ENCODE measurements at places on chromosomes 11 and 22.

- no peak for DNase-seq
These were observed 166.8 kb downstream of the CSNK2A3 start for GRCh38 chr11:11186249-11186648.

DNA sequence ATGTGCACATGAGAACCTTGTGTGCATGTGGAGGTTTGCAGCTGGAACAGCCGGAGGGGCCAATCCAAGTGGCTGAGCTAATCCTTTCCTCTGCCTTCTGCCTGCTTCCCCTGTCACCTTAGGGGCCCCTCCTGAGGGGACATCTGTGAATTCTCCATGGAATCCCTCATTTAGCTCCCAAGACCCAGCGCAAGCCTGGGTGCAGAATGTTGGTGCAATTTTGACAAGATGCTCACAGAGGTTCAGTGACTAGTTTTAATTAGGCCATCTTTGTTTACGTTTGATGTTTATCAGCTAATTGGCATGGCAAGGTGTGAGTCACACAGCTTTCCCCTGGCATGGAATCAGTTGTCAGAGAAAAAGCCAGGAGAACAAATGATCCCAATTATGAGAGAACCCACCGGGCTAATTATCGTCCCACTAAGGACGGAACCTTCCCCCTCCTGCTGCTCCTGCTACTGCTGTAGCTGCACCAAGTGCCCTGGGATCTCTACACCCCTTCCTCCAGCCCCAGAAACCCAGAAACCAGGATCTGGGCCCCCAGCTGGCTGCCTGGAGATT is 63.6 kb upstream of the PAX6 start:
- no peak for DNase-seq

- no peak for DNase-seq
These were observed 49.8 kb downstream of the OSBPL5 start for GRCh38 chr11:3115321-3115720.

DNA sequence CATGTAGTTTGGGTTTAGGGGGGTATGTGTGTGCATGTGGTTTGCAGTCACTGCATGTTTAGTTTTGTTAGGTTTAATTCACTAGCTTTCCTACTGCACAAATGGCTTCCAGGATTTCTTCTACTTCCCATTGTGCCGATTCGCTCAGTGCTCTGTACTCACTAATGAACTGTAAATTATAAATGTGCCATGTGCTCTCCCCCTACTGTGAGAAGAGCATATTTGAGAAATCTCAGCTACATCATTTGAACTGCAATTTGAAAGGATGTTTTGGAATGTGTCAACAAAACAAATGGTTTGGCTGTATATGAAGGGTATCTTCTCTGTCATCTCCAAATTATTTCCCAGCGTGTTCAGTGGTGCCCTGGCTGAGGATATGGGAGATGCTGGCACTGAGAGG is 28.1 kb downstream of the CYB5R2 start:
- DNase-seq = no peak

DNA sequence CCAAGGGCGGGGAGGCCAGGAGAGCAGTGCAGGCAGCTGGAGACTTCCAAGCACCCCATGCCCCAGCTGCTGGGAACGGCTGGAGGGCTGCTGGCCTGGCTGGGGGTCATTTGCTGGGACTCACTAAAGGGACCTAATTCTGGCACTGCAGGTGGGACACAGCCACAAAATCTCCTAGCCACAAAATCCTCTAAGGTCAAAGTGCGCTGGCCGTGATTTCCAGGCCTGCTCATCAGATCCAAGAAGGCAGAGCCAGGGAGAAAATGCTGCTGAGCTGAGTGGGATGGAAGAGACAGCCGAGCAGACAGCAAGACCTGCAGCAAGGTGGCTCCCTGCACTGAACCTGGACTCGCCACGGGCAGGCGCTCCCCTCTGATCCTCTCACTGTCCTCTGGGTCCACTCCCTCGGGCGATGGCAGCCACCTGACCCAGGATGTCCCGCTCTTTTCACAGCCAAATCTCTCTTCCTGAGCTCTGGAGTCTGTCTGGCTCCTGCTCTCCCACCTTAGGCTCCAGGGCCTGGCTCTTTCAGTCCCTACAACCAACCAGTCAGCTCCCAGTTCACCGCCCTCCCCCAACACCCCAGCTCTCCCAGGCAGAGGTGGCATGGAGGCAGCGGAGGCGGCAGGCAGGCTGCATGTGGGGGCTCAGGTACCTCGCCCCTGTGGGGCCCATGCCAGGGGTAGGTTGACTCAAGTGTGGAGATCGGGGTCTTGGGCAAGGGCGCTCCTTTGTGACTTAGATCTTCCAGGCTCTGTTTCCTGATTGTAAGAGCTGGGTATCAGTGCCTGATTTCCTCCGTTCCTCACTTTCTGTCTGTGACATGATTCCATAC is 14.5 kb downstream of the OVOL1 start:
- DNase-seq = no peak

GRCh38 chr11:15988016-15988550 is 368.3 kb downstream of the SOX6 start:
- no peak for DNase-seq

DNA sequence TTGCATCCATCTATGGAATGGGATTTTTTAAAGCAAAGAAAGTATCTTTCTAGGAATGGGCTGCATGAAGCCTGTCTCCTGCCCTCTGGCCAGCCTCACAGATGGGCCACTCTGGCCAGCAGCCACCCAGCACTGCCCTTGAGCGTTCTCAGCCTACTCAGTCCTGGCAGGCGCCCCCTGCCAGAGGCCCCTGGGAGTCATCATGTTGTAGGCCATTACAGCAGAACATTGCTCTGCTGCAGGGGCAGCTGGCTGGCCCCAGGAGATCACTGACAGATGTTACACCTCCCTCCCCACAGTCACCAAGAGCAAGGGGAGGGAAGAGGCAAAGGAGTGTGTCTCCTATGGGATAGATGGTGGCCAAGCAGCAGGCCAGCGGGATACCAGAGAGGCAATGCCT is 363.7 kb downstream of the NXPE2 start:
- DNase-seq = no peak

GRCh38 chr11:9731256-9731655 is 67.4 kb downstream of the SWAP70 start:
- no peak for DNase-seq

DNA sequence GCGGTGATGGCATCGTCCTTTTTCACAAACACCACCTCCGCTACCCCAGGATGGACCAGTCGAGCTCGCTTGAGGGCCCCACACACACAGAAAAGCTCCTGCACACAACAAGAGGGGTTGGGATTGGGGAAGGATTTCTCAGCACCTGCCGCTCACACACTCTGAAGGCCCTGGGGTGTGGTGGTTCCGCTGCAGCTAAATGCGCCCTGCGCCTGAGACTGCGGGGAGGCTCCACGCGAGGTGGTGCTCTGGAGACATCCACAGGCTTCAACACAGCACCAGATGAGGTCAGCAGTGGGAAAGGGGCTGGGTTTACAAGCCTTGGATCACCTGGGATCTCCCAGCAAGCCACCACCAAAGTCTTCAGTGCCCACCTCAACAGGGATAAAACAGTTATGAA is 22.7 kb downstream of the POLDIP3 start:
- no peak for DNase-seq

DNA sequence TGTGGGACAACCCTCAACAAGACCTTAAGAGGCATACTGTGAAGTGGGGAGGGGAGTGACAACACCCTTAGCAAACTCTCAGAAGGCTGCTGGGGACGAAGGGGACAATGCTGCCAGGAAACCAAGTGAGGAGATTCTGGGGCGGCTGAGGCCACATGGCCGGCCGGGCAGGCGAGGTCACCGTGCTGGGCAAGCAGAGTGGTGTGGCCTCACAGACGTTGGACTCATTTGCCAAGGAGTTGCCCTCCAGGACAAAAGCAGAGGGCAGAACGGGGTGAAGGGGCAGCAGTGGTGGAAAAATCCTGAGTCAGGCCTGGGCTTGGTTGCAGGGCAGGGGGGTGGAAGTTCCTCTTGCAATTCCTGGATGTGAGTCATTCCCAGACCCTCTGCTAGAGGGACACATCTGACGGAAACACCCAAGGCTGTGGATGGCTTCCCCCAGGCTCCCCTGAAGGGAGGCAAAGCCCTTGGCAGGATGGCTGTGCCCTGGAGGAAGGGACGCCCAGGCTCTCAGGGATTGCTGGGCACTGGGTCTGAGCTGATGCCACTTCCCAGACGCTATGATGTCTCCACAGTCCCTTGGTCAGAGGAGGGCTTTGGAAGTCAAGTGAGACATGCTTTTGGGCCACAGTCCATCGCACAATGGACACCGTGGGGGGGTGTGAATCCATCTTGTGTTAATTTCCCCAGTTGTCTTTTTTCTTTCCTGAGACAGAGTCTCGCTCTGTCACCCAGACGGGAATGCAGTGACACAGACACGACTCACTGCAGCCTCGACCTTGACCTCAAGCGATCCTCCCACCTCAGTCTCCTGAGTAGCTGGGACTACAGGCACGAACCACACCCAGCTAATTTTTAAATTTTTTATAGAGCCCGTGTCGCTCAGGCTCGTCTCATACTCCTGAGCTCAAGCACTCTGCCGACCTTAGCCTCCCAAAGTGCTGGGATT is 16.2 kb upstream of the SHANK3 start:
- peak; percentile 69 for DNase-seq

- peak; percentile 80 for DNase-seq
These were observed 33.8 kb upstream of the PPARA start for GRCh38 chr22:46116491-46116958.

DNA sequence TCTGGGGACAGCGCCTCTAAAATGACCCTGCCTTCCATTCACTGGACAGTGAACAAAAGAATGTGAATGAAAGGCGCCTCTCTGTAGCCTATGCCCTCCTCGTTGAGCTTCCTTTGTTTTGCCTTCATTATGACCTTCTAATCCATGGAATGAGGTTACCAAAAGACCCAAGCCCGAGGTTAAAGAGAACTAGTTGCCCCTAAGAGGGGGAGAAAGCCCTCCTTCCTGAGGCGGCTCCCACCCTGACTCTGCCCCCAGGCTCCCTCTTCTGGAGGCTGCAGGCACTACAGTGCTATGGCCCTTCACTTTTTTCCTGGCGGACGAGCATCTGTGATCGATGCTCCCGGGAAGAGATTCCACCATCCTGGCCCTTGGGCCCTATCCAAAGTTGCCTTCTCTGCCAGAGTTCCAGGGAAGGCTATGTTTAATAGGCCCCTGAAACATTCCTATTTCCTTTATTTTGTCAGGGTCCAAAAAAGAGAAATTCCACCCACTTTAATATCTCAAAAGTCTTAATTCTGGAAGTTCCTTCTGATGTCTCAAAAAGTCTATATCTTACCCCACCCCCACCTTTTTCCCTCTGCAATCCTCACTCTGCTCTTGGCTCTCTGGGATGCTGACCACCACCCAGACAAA is 147.3 kb downstream of the FEZ1 start:
- peak; percentile 50 for DNase-seq

- no peak for DNase-seq
These were observed 134.8 kb downstream of the EHF start for GRCh38 chr11:34755671-34756070.

GRCh38 chr11:44264761-44265160 is 45.2 kb downstream of the ALX4 start:
- no peak for DNase-seq

DNA sequence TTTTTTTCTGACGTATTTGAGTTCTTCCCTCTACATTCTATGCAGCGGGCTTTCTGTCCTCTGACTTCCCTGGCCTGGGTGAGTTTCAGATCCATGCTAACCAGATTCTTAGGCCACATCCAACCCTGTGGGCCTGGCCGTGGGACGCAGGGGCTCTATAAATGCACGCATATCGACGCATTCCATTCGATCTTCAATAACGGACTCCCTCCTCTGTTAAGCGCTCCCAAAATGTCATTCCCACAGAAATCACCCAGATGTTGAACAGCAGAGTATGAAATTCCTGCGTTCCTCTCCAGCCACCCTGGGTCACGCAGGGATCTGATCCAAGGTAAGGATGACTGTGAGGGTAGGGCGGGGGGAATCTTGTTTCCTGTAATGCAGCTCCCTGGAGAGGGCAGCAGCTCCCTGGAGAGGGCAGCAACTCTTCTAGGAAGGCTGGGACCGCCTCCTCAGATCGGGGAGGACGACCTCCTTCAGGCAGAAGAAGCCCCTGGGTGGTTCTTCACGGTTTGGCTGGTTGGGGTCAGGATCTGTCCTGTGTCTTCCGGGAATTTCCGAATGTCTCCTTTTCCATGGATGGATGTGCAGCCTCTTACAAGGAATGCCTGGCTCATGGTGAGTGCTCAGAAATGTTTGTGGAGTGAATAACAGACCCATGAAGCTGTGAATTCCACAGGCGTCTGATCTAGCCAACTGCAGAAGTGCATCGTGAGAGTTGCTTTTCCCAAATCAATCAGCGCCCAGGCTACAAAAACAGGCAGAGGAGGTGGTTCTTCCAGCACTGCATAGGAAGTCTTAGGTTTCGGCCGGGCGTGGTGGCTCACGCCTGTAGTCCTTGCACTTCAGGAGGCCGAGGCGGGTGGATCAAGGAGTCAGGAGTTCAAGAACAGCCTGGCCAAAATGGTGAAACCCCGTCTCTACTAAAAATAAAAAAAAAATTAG is 12.2 kb downstream of the MRGPRD start:
- DNase-seq = peak; percentile 32

DNA sequence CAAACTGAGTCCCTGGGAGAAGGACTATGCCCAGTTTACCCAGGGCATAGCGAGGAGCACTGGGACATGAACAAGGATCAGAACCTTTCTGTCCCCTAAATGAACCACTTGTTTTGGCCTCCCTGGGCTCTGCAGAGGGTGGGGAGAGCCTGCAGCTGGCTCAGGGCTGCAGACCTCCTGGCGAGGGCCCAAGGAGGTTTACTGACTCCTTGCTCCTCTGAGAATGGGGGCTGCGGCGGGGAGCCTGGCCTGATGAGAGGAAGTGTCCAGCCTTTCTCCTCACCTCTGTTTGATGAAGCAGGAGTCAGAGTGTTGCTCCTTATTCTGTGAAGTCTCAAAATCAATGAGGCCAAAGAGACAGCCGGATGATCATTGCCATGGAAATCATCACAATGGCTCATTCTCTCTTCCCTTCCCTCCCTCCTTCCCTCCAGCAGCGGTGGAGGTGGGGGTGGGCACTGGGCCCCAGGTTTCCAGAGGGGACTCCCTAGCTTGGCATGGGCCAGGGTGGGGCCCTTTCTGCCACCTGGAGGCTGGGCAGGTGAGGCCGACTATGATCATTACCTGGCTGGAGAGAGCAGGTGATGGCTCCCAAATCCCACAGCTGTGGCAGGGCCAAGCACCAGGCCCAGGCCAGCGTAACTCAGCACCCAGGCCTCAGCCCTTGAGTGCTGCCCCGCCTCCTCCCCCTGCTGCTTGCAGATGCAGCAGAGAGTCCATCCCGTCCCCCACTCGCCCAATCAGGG is 169.7 kb downstream of the CEP164 start:
- DNase-seq = no peak

DNA sequence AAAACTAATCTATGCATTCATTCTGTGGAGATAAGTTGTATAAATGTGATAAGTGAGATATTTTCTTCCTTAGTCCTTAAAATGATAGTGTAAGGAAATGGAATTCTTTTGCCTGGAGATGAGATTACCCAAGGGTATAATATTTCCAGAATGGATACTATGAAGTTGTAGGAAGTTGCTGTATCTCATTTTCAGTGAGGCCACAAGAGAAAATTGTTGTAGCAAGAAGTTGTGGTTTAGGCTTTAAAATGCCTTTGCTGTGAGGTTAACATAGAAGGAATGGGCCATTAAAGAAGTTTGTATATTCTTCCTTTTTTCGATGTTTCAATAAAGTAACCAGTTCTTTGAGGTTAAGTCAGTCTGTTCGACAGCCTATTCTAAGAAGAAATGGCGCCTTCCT is 50.7 kb upstream of the LIN7C start:
- DNase-seq = peak; percentile 55

GRCh38 chr22:43448048-43448447 is 36.2 kb downstream of the MPPED1 start:
- no peak for DNase-seq

- DNase-seq = peak; percentile 64
These were observed 80.8 kb downstream of the ZC3H12C start for GRCh38 chr11:110173811-110174644.

GRCh38 chr11:95922536-95923438 is 1.1 kb downstream of the MTMR2 start:
- DNase-seq = peak; percentile 5
